ENCODE measurements at places on chromosomes 16 and 17.

DNA sequence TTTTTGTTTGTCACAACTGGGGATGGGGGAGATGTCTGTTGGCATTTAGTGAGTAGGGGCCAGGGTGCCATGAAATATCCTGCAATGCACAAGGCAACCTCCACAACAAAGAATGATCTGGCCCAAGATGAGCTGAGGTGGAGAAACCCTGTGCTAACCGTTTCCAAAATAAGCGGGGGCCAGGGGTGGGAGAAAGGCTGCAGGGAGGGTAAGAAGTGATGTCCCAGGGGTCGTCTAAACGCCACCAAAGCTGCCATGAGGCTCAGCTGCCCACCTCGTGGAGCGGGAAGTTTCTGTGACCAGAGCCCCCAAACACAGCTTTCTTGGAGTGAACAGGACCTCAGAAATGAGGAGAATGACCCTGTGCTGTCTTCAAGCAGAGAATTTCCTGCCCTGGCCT, 76.5 kb upstream of the CDH5 start:
- no peak for DNase-seq

DNA sequence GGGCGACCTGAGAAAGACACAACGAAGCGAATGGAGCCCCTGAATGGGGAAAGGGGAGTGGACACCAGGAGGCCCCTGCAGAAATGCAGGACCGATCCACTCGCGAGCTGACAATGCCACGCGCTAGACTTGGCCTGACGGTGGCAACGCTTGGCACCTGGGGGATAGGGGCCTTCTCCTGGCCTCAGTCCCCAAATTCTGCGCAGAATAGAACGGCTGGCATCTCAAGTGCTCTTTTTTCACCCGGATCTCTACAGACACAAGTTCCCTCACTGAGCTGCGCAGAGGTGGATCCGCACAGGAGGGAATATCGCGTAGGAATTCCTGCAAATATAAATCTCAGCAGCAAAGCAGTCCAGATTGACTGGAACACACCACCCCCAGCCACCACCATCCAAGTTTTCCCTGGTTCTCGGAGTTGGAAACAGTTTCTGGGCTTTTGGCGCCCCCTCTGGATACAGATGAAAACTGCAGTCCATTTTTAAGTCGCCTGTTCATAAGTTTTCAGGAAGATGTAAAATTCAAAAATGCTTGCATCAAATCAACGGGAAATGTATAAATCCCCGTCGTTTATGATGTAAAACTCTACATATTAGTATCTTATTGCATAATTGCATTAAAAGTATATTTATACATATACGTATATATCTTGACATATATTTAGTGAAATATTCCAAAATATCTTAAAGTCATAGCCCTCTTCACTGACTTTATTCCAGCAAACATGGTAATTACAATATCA, 2.3 kb upstream of the SOX9 start:
- DNase-seq = no peak

DNA sequence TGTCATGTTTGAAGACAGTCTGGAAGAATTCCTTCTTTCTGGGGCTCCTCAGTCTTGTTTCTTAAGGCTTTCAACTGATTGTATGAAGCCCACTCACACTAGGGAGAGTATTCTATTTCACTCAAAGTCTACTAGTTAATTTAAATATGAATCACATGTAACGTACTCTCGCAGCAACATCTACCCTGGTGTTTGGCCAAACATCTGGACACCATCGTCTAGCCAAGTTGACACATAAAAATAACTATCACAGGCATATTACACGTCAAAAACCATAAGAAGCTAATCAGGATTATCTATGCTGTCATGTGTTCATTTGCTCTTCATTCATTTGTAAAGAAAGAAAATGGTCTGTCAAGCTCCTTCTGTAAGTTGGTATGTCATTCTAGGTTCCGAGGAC, 787.4 kb downstream of the KCNJ2 start:
- no peak for DNase-seq

DNA sequence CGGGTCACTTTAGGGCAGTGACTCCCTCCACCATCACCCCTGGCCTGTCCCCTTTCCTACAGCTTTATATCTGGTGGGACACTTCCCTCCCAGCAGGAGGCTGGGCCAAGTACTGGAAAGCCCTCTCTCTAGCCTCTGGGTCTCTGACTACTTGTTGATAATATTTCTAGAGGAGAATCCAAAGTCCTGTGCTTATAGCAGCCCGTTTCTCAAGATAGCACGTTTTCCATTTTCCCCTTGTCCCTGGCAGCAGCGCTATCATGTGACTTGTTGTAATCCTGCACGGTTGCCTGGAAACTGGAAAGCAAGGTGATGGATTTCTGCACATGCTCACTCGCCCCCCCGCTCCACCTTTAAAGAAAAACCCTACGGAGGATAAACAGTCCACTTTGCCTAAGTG, 3.3 kb upstream of the AXIN2 start:
- no peak for DNase-seq

DNA sequence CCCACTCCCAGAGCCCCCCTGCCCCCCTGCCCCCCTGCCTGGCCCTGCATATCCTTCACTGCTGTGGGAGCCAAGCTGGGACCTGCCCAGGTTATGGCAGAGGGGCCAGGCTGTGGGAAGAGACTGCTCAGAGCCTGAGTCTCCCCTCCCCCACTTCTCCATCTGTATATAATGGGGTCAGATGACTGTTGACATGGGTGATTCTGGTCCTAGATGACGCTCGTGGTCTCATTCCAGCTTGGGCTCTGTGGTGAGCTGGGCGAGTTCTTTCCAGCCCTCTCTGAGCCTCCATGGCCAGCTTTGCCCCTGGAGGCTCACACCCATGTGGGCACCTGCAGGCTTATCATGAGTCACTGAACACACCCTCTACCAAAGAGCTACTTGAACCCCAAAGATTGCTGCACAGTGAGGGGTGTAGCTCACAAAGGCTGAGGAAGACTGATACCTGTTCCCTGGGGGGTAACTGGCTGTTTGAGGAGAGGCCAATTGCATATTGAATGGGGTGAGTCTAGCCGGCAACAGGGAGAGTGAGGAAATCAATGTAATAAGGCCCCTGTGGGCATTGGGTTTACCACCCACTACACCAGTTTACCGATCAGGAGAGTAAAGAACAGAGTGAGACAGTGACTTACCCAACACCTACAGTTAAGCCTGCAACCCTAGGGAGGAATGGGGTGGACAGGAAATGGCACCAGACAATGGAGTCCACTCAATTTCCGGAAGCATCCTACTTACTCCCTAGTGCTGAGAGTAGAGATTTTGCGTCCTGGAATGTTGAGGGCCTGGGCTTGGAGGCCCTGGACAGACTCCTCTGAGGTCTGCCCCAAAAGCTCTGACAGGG, 4.2 kb upstream of the SREBF1 start:
- no peak for DNase-seq

DNA sequence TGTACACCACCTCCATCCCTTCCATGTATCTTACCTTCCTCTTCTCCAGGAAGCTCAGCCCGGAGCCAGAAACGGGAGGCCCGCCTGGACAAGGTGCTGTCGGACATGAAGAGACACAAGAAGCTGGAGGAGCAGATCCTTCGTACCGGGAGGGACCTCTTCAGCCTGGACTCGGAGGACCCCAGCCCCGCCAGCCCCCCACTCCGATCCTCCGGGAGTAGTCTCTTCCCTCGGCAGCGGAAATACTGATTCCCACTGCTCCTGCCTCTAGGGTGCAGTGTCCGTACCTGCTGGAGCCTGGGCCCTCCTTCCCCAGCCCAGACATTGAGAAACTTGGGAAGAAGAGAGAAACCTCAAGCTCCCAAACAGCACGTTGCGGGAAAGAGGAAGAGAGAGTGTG, 756 bp upstream of the MVP start:
- DNase-seq = no peak

- DNase-seq = no peak
These were observed 2.0 kb downstream of the KRT20 start for GRCh38 chr17:40883031-40883430.

DNA sequence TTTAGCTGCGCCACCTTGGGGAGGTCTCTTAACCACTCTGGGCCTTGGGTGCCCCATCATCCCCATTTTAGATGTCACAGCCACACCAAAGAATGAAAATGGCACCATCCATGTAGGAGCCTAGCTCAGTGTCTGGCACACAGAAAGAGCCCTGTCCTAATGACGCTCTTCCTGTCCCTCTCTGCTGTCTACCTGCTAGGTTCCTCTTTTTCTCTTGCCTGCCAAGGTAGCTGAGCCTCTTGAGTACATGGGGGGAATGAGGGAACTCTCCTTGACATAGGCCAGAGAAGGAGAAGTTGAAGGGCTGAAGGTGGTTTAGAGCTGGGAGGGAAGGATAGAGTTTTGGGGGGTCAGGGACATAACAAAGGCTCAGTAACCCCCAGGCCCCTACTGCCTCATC, 1.8 kb downstream of the RUNDC3A start:
- no peak for DNase-seq

DNA sequence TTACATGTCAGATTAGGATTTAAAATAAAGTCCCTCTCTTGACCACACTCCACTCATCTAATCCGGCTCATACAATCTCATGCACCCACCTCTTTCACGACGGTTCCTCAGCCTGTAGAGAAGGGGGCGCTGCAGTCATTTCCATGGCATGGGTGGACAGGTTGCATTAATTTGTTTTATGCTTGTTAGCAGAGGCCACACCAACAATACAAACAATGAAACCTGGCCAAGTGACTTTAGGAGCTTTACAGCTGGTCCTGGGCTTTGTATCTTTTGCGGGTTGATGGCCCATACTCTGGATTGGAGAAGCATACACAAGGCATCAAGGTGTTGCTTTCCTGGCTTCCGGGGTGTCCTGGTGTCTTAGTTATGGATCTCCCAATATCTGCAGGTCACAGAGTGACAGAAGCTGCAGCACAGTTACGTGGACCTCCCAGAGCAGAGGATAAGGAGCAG, 9.7 kb upstream of the SNF8 start:
- DNase-seq = no peak
